ENCODE measurements at places on chromosomes 7 and 10. TPM values are rescaled to one million over a fixed set of nuclear protein-coding genes. Genes with fewer than 3 reads are reported as not detected.

DNA sequence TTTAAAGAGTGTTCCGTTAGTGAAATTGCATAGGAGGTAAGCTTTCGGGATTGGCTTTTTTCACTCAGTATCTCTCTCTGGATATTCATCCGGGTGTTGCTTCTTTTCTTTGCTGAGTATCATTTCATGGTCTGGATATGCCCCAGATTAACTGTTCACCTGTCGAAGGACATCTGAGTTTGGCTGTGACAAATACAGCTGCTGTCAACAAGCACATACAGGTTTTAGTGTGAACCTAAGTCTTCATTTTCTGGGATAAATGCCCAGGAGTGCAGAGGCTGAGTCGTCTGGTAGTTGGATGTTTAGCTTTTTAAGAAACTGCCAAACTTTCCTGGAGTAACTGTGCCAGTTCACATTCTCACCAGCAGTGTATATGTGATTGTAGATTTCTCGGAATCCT is 5.6 kb downstream of the DOCK1 start:
- DNase-seq = no peak

GRCh38 chr7:51349820-51350545 is 33.4 kb upstream of the COBL start:
- no peak for DNase-seq

GRCh38 chr10:4671451-4672145 is 154.4 kb upstream of the AKR1E2 start:
- no peak for DNase-seq

DNA sequence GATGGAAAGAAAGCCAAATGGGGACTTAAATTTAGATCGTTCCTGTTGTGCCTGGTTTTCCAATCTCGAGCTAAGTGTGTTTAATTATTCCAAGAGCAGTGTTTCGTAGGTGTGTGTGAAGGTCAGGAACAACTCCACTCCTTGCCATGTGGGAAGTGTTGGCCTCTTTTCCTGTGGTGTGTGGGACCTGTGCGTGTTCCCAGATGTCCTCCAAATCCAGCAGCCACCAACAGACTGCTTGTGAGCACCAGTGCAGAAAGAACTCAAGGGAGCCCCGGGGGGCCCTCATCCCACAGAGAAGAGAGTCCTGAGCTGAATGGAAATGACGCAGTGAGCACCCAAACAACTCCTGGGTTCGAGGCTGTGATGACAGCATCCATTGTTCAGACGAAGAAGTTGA is 227.7 kb downstream of the TMEM178B start:
- DNase-seq = no peak

GALNT11 gene
- total RNA-seq = 29.7 TPM

DNA sequence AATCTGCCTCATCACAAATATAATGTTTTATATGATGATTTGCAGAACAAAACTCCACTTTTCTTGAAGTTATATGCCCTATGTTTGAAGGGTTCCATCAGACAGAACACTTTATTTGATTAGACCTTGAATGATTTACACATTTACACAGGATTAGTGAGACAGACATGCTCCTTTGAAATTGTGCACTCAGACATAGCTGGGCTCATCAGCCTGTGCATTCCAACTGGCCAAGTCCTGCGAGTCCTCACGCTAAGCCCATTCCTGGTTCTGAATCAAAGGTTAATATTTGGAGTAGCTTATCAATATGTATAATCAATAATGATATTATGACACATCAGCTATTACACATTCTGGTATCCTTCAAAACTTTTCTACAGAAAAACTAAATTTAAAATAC is 173.6 kb downstream of the MBL2 start:
- no peak for DNase-seq

DNA sequence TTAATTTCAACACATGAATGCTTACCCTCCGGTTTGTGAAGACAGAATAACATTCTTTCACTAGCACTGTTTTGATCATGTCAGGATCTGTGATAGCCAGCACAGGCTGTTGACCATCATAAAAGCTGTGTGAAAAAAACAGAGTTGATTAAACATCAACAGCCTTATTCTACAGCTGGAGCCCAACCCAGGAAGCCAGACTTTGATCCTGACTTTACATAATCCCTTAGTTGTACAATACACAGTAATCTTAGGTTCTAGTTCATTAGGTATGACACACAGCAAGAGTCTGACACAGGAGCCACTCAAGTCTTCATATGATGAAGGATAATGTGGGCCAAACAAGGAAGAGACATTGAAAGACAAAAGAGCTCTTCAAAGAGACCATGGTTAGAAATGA is 11.4 kb downstream of the CYP3A4 start:
- no peak for DNase-seq

CTBP2 gene
- total RNA-seq = 1.6 TPM

- no peak for DNase-seq
These were observed 25.2 kb upstream of the PLXDC2 start for GRCh38 chr10:19791032-19791431.

GRCh38 chr7:137546671-137547070 is 203.1 kb upstream of the PTN start:
- DNase-seq = no peak

All from activated naive CD8-positive, alpha-beta T cell treated with anti-CD3 and anti-CD28 coated beads, Interleukin-2, amount 10 ng/mL, durations not matched to agents 7 days and 5 days (primary cell).